ENCODE measurements at places on chromosomes 11 and 22.

GRCh38 chr11:75199412-75199955 is 41.1 kb upstream of the TPBGL start:
- no peak for DNase-seq

DNA sequence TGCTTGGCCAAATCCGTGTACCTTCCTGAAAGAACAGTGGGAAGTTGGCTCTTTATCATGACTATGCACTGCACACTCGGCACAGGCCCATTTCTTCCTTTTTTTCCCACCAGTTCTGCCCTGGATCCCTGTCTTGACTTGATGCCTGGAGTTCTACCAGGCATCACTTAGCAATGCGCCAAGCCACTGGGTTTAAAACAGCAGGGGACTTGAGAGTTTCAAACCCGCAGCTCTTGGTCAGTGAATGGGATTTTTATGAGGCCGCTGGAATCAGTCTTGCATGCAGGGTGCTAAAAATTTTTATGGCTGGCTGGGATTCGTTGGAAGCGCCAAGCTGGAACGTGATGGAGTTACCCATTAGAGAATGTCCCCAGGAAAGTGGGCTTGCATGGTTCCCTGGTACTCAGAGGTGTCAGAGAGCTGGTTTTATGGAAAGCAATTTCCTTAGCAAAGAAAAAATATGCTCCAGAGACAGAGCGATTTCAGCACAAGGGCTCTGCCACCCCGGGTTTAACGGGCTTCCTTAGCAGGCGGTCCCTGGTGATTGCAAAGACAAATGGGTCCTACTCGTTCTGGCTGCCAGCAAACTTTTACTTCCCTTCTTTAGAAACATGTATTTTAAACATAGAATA is 432.9 kb downstream of the TENM4 start:
- no peak for DNase-seq

DNA sequence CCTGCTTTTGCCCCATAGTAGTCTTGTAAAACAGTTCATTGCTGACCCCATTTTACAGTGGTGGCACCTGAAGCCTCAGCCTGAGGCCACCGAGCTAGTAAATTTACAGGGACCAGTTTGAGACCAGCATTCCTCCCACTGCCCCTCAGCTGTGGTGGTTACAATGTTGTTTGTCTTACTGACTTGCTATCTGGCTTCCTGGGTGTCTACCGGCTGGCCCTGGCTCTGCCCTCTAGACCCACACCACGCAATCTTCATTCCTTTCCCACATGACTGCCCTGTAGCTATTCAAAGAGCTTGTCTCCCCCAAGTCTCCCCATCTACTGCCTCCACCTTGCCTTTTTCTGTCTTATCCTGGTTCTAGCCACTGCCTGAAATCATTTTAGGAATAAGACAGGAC is 20.8 kb downstream of the PIK3IP1 start:
- no peak for DNase-seq

- DNase-seq, result no peak
These were observed 187.6 kb downstream of the PGR start for GRCh38 chr11:100942016-100942415.

DNA sequence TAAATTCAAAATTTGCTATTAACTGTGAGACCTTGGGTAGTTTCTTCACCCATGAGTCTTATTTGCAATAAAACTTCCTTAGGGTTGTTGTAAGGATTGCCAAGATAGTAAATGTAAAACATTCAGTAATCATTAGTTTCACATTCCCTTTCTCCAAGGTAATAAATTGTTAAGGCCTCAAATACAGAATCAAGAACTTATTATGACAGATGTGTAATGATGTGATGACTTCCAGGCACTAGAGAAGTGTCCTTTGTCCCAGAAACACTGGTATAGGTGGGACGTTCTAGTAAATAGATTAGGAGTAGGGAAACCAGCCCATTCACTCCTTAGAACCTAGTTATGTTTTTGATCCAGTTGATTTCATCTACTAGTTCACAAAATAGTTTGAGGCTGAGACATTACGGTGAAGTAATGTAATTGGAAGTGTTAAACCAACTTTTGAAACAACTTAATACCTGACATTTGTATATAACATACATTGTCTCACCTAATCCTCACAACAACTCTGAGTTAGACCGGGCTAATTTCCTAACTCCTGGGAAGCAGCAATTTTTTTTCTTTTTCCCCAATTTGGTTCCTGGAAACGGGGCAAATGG is 25.5 kb downstream of the CTNND1 start:
- DNase-seq, result no peak

GRCh38 chr11:57515332-57516060 is at the start of gene SLC43A1:
Gene SLC43A1 (minus strand): TSS chr11:57515702. CDS start chr11:57514111, 1,591 bp downstream.
- DNase-seq, result peak; percentile 60

GRCh38 chr11:64715756-64716472 is 7.1 kb downstream of the NRXN2 start:
- no peak for DNase-seq

DNA sequence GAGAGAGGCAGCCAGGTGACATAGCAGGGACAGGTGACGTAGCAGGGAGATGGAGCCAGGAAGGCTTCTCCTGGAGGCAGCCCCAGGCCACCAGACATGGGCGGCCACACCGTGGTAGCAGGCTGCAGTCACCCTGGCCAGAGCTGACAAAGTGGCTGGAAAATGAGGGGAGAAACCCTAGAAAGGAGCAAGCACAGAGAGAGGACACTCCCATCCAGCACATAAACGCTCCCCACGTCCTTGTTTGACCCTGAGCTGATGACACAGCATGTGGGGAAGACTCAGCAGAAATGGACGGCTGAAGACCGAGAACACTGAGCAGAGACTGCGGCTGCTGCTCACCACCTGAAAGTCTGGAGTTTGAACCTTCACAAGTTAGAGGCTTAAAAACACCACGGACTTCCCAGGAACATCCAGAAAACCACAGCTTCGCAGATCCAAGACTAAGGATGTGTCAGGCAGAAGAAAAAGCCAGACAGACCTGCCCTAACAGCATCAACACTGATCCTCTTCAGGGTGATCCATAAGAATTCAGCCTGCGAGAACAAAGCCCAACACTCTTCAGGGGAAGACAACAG is 28.7 kb downstream of the DRD4 start:
- no peak for DNase-seq

DNA sequence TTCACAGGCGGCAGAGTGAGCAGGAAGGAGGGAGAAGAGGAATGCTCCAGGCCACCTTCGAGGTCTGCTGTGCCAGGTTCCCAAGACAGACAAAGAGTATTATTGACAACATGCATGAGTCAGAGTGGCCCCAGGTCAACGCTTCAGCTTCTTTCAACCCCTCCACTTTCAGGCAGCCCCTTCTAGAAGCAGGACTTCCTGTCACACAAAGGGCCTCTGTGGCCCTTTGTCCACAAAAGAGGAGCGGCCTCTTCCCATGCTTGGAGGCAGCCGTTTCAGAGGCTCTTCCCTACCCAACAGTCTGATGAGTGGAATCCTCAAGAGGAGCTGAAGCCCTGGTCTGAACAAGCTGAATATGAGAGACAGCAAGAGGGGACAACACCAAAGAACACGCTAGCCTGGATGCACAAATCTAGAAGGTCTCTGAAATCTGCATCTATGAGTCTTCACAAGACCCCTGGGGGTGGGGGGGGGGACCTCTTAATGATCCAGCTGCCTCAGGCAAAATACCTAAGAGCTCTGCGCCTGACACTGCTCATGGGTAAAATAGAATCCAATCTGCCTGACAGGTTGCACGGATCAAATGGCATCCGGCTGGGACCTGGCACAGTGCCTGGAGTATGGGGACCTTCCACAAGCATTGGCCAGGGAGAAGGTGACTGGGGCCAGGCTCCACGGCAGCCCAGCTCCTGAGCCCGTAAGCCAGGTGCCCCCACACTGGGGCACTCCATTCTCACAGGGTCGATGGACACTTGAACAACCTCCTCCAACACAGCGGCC is 67.5 kb downstream of the PACSIN2 start:
- DNase-seq, result no peak

- no peak for DNase-seq
These were observed 13.2 kb upstream of the SMIM35 start for GRCh38 chr11:118099838-118100556.

GRCh38 chr11:128467610-128468041 is 119.7 kb downstream of the ETS1 start:
- DNase-seq, result peak; percentile 62

GRCh38 chr11:85965202-85965601 is 103.7 kb downstream of the PICALM start:
- DNase-seq, result no peak

GRCh38 chr11:50412832-50413231 is 380.2 kb downstream of the OR4C45 start:
- no peak for DNase-seq

GRCh38 chr22:27420195-27420816 is 381.2 kb downstream of the MN1 start:
- DNase-seq, result no peak

DNA sequence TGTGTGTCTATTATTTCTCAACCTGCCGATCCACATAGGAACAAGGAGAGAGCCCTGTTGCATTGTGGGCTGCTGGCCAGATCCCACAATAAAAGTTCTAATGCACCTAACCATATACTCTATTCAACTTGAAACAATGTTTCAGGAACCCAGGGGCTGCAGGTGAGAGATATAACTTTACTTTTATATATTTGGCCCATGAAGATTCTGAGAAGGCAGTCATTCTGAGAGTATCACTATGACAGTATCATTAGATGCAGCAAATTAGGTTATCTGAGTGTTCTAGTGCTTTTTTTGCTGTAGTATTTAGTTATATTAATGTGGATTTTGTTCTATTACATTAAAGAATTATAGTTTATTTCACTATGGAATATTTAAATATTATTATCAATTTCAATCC is 655.1 kb upstream of the ARHGAP42 start:
- DNase-seq, result no peak

DNA sequence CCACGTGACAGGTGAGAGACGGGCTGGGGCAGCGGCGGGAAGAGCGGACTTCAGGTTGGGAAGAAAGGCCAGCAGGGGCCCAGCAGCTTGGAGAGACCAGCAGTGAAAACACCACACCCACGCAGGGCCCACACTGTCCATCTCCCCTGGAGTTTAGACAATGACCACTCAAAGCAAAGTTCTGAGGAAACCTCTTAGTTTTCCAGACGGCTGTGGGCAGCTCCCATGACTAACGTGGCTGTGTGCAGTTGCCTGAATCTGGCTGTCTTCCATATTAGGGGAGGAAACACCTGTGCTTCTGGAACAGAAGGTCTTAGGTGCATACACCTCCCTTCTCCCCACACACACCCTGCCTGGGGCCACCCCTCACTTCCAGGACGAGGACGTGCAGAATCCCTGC is 70.6 kb upstream of the TTLL12 start:
- DNase-seq, result no peak

DNA sequence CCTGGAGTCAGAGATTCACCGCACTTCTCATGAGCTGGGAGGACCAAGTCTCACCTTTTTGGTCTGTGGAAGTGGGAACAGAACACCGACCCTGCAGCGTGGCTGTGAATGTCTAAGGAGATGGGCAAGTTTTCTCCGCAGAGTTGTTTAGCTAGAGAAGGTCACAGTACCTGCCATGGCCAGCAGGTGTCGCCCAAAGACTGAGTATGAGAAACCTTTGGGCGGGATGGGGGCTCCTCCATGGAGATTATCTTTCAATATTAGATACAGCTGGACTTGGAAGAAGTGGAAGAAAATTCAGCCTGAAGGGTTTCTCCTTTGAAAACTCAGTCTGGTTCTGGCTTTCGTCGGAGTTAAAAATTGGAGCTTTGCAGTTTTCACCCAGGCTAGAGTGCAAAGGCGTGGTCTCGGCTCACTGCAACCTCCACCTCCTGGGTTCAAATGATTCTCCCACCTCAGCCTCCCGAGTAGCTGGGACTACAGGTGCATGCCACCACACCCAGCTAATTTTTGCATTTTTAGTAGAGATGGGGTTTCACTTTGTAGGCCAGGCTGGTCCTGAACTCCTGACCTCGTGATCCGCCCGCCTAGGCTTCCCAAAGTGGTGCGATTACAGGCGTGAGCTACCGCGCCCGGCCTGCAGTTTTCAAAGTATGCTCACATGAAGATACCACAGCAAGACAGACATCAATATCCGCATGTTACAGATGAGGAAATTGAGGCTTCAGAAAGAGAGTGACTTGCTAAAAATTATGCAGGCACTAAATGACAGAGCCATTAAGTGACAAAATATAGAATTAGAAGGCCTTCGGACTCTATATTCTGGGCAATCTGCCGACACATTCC is 10.7 kb upstream of the DSCAML1 start:
- DNase-seq, result peak; percentile 51

DNA sequence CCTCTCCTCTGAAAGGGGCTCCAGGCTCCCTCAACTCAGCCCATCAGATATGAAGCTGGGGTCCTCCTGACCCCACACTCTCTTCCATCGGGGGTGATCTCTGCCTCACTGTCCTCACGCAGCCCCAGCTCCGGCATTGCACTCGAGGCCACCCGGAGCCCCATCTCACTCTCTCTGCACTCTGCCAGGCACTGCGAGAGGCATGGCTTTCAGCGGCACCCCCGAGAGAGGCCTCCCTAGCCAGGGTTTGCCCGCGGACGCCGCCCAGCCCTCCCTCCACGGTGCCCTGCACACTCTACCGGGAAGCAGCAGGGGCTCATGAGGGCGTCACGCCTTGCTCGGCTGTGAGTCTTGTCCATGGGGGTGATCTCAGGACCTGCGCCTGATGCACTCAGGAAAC is 436.2 kb downstream of the BRD1 start:
- no peak for DNase-seq

- no peak for DNase-seq
These were observed 408.2 kb downstream of the MN1 start for GRCh38 chr22:27393371-27393770.

- peak; percentile 12 for DNase-seq
These were observed 48.4 kb upstream of the HSD17B12 start for GRCh38 chr11:43632181-43632580.

DNA sequence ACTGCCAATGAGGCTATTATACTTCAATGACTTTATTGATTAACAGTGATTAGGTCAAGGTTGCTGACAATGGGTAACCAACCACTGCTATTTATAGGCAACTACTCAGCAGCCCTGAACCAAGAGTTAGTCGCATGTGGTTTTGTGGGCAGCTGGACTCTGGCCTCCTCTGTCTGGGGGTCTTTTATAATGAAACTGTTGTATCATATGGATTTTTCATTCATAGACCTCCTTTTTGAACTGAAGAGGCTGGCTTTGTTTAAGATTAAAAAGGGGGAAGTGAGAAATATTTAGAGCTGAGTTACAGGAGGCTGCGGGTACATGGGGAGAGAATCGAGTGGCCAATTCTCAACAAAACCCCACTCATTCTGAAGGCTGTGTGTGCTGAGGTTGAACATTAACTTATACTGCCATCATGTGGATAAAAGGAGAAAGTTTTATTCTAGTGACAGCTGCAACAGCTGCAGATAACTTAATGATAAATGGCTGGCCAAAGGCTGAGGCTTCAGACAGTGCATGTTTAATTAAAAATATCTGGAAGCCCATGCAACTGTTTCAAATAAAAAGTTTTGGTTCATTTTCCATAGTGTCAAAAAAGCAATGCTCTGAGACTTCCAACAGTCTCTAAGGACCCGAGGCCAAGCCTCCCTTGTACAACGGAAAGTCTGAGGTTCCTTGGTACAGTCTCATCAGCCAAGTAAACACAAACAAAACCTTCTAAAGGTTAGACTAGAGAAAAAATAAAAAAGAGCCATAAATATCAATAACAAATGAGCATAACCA is 682.6 kb downstream of the KCNA4 start:
- no peak for DNase-seq
